ENCODE measurements at places on chromosomes 6 and 20.

DNA sequence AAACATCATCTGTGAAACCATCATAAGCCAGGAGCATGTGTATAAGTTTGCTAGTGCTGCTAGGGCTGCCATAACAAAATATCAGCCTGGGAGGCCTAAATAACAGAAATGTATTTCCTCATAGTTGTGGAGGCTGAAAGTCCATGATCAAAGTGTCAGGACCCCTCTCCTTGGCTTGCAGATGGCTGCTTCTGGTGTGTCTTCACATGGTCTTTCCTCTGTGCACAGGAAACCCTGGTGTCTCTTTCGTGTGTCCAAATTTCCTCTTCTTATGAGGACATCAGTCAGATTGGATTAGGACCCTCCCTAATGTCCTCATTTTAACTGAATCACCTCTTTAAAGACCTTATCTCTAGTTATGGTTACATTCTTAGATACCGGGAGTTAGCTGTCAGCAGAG, 6.2 kb upstream of the CITED2 start:
- DNase-seq = no peak

DNA sequence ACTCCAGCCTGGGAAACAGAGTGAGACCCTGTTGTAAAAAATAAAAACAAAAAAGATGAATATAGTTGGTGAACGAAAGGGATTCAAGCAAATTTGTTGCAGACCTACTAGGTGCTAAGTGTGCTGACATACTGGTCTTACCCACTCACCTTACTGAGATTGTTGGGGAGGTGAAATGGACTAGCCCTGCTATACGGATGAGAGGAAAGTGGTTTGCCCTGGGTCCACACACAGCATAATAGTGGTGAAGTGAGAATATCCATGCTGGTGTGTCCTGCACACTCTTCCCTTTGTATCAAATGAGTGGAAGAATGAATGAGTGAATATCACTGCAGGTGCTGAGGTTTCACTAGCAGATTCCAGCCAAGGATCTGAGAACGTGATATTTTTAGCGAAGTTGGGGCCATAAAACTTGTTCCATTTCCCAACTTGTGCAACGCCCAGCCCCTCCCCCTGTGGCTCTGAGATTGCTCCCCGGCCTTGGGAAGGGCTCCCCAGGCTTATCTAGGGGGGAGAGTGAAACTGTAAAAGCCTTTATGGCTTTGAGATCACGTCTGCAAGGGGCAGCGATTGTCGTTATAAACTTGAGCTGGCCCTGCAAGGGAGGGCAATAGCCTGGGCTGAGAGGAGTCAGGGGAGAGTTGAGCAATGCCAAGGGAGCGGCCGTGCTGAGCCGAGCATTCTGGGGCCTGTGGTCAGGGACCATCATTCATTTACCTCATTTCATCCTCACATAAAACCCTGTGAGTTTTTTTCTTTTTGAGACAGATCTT, 33.2 kb upstream of the TTPAL start:
- no peak for DNase-seq

DNA sequence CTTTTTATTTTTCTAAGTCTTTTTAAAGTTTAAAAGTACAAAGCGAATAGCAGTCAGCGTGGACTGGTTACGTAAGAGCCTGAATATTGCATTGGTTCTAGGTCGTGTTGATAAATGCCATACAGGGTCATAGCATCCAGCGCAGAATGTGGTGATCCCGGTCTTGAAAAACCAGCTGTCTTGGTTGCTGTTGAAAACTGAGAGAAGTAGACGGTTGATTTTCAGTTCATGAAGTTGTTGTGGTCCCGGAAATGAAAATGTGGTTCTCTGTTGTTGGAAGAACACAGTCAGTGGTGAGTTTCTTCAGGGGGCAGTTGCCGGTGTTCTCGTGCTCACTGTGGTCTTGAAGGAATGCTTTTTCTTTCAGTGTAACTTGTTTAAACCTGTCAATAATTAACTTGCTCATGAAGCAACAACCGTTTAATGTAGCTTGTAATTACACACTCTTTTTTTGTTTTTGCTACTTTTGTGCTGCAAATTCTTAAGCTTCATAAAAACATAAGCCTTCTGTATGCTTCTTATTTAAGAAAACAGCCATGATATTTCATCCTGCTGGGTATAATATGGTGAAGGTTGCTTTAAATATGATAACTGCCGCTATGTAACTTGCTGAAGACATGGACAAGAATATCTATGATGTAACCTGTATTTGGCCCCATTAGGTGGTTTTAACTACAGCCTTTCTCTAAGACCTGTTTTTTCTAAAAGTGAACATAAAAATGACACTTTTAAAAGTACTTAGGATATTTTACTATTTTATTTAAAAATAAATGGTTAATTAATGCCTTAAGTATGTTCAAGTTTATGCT, 64.8 kb upstream of the KIF25 start:
- no peak for DNase-seq

- DNase-seq = no peak
Measured at GRCh38 chr20:51510169-51510568, 32.4 kb downstream of the NFATC2 start.

- no peak for DNase-seq
Measured at GRCh38 chr6:81878479-81878878, 126.0 kb upstream of the TENT5A start.

DNA sequence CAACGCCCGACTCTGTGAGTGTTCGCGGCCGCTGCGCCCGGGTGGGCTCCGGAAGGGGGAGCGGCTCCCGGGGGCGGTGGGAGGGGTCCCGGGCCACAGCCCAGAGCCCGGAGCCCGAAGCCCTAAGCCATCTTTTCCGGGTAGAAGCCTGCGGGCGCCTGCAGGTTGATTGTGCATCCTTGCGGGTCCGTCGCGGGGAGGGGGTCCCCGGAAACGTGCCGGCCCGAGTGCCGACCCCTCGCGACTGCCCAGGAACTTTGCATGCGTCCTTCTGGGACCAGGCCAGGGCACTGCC, 413 bp downstream of the PTPRA start:
- DNase-seq = peak; percentile 45

- DNase-seq = no peak
Measured at GRCh38 chr6:156449569-156449968, 327.6 kb upstream of the ARID1B start.

- no peak for DNase-seq
Measured at GRCh38 chr6:170281331-170282292, 9.3 kb downstream of the DLL1 start.

DNA sequence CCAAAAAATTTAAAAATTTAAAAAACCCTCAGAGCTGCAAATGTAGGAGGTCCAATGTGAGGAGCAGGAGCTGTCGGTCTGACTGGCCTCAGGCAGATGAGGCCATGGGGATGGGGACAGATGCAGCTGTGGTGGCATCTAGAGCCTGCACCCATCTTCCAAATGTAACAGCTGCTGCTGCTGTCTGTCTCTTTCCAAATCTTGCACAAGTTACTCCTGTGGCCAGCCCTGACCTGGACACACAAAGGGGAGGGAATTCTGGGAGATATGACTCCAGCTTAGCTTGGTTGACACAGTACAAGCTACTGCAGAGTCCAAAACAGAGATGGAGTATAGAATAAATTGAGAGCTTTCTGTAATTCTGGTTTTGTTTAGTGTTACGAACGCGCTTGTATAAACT, 115.2 kb downstream of the PRND start:
- DNase-seq = no peak

GRCh38 chr6:493840-494239, 102.3 kb downstream of the IRF4 start:
- DNase-seq = no peak

- DNase-seq = no peak
Measured at GRCh38 chr6:140011537-140011936, 637.1 kb upstream of the CITED2 start.

- DNase-seq = no peak
Measured at GRCh38 chr6:135329851-135330803, 149.0 kb downstream of the MYB start.

DNA sequence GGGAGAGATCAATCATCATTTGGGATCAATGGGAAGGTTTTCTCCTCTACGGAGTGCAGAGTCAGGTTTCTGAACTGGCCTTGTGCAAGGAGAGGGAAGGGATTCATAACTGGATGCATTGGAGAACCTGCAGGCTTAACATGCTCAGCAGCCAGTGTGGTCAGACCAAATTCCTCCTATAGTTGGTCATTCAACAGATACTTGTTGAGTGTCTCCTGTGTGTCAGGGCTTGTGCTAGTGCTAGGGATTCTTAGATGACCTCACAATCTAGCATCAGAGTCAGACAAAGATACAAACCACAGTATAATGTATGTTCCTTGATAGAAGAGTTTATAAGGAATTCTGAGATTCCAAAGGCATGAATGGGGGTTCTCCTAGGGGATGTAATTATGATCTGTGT, 23.9 kb downstream of the RALY start:
- peak; percentile 50 for DNase-seq

DNA sequence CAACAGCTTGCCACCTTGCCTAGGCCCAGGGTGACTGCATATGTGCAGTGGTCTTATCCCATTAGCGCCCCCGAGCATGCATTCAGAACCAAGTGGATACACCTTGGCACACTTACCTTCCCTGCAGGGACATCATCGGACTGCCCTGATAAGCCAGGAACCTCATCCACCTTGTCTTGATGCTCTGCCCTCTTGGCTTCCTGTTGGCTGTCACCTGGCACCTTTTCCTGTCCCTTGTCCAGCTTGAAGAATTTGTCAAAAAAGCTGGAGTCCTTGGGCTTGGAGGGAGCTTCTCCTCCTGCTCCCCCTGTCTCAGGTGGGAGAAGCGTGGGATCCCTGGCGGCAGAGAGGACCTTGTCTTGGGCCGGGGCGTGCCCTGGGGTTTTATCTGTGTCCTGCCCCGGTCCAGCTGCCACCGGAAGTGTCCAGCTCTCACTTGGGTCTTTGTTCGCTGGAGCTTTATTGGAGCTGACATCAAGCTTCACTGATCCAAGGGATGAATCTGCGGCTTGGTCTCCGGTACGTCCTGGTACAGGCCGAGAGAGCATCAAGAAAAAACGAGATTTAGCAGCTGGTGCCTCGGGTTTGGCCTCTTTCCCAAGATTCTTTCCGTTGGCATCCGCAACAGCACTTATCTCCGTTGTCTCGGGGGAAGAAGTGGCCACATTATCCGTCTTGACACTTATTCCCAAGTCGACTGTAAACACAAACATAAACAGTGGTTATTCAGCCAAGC, 42.0 kb downstream of the BCAS1 start:
- no peak for DNase-seq

- no peak for DNase-seq
Measured at GRCh38 chr20:4545526-4545925, 176.2 kb upstream of the PRND start.

DNA sequence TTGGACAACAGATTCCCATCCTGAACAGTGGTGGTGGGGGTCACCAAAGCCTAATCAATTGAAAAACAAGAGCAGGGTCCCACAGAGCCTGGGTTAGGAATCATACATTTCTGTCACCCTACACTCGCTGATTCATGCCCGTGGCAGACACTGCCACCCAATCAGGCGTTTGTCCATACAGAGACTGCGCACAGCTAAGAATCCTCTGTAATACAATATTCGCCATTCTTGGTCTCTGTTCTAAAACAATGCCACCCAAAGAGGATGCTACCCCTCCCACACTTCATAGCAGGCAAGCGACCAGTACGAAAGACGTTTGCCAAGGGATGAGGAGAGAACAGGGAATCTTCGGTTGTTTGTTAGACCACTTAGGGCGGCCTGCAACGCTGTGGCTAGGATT, 28.1 kb upstream of the SLC22A23 start:
- no peak for DNase-seq

GRCh38 chr6:166168616-166169548, 1.2 kb upstream of the TBXT start:
- no peak for DNase-seq

GRCh38 chr6:64290867-64291266, 655.3 kb downstream of the PHF3 start:
- DNase-seq = no peak

GRCh38 chr20:56343861-56344381, 14.9 kb upstream of the FAM210B start:
- DNase-seq = peak; percentile 59

GRCh38 chr6:97009781-97010492, 85.4 kb downstream of the KLHL32 start:
- no peak for DNase-seq

- no peak for DNase-seq
Measured at GRCh38 chr6:138242987-138243592, 24.8 kb upstream of the PBOV1 start.

DNA sequence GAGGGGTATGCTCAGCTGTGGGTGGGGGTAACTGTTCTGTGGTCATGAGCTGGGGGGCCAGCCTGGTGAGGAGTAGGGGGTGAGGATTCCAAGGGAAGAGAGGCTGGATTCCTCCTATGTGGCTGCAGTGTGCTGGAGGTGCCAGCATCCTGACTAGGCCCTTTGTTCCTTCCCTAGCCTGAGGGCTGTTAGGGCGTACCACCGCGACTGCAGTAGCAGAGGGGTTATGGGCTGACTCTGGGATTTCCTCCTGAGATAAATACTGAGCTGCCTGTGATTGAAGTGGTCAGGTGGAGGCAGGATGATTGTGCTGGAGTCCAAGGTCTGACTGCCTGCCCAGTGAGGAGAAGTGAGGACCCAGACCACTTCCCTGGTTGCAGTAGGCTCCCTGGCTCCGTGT, 205.3 kb downstream of the ADGRG6 start:
- no peak for DNase-seq

DNA sequence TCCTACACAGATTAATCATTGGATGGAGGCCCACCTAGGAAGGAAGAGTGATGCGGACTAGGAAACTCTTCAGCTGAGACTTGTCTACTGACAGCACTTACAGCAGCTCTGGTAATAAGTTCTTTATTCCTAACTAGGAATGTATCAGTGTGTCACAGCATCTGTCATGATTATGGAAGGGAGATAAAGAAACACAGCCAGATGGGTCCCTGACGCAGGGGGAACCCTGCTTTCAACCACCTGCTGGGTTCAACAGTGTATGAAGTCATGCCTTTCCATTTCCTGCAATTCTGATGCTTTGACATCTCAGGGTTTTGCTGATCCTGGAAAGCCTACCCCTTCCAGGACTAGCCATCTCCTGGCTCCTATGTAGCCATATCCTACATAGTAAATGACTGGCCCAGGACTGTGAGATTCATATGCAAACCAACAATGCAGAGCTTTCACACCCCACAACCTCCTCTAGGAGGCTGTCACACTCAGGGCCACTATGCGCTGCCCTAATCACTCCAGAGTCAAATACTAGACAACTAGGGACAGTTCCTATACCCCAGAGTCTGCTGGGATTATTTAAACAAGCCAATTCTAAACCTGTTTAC, 29.0 kb upstream of the MANEA start:
- DNase-seq = no peak

All from MM.1S (cell line).